ENCODE measurements at places on chromosomes 13 and 19. TPM values are rescaled to one million over a fixed set of nuclear protein-coding genes. Genes with fewer than 3 reads are reported as not detected.

ZNF541 gene
- total RNA-seq: not detected

ARRDC2 gene
- total RNA-seq: 13.3 TPM

RCBTB1 gene
- 11.2 TPM for total RNA-seq

WDR88 gene
- total RNA-seq: not detected

TMEM147 gene
- 108 TPM for total RNA-seq

LHB gene
- not detected for total RNA-seq

ZSCAN4 gene
- total RNA-seq: not detected

RINL gene
- 1.5 TPM for total RNA-seq

MISP3 gene
- 0.35 TPM for total RNA-seq

CGB7 gene
- total RNA-seq: 0.35 TPM

TPRX1 gene
- not detected for total RNA-seq

SYNE4 gene
- total RNA-seq: not detected

CBY2 gene
- not detected for total RNA-seq

FFAR1 gene
- total RNA-seq: not detected

DHRS12 gene
- 6.1 TPM for total RNA-seq

SDHAF1 gene
- 43.3 TPM for total RNA-seq

VASP gene
- 120 TPM for total RNA-seq

MTUS2 gene
- not detected for total RNA-seq

CEACAM16 gene
- total RNA-seq: not detected

SOX1 gene
- total RNA-seq: not detected

DPF1 gene
- total RNA-seq: 0.82 TPM

TEAD2 gene
- 33.3 TPM for total RNA-seq

COG6 gene
- 14.5 TPM for total RNA-seq

SRRM5 gene
- 0.17 TPM for total RNA-seq

CATSPERD gene
- total RNA-seq: not detected

ZNF568 gene
- 10.0 TPM for total RNA-seq
